ENCODE measurements at places on chromosomes 2 and 18. TPM values are rescaled to one million over a fixed set of nuclear protein-coding genes. Genes with fewer than 3 reads are reported as not detected.

DNA sequence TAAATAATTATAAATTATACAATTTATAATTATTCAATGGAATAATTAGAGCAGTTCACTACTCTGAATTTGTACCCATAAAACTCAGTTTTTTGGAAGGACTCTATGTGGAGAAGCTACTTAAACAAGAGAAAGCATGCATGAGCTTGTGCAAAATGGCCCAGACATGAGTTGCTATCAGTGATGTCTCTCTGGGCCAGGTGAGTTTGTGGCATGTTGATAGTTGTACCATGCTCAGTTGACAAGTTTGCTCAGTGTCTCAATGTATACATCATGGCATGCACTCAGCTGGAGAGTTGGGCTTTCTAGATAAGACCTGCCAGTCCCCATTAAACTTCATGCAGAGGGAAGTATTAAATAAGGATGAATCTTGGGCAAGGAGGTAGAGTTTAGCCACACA lies 153.8 kb upstream of the TACR1 start:
- no peak overlapping the region for H3K4me3 ChIP-seq
- peaks cover 4% of the 10 kb centered on the region for H3K36me3 ChIP-seq
- H3K4me1 ChIP-seq: peaks cover 10% of the 10 kb centered on the region
- no peaks in the 10 kb centered on the region for H3K27me3 ChIP-seq

GRCh38 chr2:109458512-109458911 lies 155.3 kb downstream of the SEPTIN10 start:
- no peaks in the 10 kb centered on the region for H3K27me3 ChIP-seq
- no peak overlapping the region for H3K4me3 ChIP-seq

The EMX1 gene
- total RNA-seq: 3.8 TPM

The RAB6C gene
- total RNA-seq: 0.07 TPM

- H3K36me3 ChIP-seq: no peaks in the 10 kb centered on the region
- DNase-seq: no peak
- no peak overlapping the region for H3K27ac ChIP-seq
- H3K4me1 ChIP-seq: peaks cover 18% of the 10 kb centered on the region
Observed at GRCh38 chr2:9114458-9114857, 92.2 kb upstream of the ASAP2 start.

GRCh38 chr18:52435301-52435700 lies 95.3 kb downstream of the DCC start:
- no peak for DNase-seq
- H3K27me3 ChIP-seq: no peaks in the 10 kb centered on the region
- no peaks in the 10 kb centered on the region for H3K4me1 ChIP-seq
- H3K27ac ChIP-seq: no peak overlapping the region
- no peak overlapping the region for H3K4me3 ChIP-seq
- no peaks in the 10 kb centered on the region for H3K36me3 ChIP-seq

Data from WTC11 (cell line).